Left colon (tissue), 2 donors: ENCODE measurements at places on chromosomes 5 and 9. TPM values are rescaled to one million over a fixed set of nuclear protein-coding genes. Genes with fewer than 3 reads are reported as not detected.

DNA sequence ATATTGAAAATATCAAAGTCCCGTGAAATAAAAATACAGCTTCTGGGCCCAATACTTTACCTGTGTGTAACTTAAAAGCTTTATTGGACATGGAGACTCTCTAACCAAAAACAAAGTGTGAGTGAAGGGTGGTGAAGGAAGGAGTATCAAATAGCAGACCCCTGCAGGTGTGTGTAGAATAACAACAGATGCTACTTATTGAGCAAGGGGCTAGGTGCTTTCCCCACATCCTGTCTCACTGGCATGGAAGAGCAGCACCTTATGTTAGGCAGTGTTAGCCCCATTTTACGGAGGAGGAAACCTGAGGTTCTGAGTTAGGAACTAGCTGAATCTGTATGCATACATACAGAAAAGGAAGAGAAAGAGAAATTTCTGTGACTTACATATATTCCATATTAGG is 21.8 kb downstream of the SLIT3 start:
- DNase-seq: no peak

DNA sequence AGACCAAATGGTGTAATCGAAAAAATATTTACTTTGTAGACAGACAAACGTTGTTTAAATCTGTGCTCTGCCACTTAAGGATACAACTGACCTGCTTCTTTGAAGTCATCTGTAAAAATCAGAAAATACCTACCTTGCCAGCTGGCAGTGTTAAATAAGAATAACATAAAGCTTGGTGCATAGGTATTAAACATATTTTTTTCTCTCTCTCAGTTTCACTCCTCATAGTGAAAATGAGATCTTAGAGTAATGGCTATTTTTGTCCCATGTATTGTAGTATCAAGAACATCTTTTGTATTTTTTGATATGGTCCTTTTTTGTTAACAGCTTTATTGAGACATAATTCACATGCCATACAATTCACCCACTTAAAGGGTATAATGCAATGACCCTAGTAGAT is 17.9 kb upstream of the RANBP17 start:
- DNase-seq: no peak

DNA sequence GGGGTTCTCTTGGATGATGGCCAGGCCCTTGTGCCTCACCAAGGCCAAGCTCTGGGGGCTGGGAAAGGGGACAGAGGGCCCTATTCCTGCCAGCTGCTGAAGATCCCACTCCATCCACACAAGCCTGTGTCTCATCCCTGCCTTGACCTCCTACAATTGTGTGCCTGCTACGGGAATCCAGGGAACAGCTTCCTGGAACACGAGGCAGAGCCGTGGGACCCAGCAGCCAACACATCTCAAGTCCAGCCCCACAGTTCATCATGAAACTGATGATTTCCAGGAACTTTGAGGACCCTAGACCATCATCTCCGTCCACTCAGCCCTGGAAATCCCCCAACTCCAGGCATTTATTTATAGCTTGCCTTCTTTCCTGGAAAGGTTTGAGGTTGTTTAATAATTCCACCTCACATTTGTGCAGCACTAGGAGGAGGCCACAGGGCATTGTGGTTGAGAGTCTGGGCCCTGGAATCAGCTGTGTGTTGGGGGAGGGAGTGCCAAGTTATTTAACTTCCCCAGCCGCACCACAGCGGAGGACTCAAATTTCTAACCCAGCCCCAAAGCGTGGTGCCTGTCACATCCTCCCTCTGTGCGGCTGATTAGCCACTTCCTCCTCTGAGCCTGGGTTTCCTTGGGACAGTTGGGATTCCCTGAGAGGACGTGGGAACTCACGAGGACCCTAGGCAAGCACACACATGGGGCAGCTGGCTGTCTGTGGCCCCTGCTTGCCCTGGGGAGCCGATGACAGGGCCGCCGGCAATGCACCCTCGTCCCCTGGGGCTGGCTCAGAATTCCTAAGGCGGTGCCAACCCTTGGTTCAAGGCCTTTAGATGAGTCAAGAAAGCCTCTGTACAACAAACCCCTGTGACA is 58.2 kb upstream of the GGTA1 start:
- DNase-seq: peak; percentile 29

GRCh38 chr9:76926846-76927245 is 20.9 kb upstream of the PRUNE2 start:
- no peak for DNase-seq

GRCh38 chr9:112689161-112689740 is 28.7 kb downstream of the INIP start:
- DNase-seq: no peak

GRCh38 chr5:165031371-165031770 is 1526.0 kb downstream of the MAT2B start:
- no peak for DNase-seq

GRCh38 chr9:110971705-110972104 is 66.6 kb downstream of the LPAR1 start:
- DNase-seq: no peak

JAKMIP2 gene
- 1.1 TPM for total RNA-seq

DNA sequence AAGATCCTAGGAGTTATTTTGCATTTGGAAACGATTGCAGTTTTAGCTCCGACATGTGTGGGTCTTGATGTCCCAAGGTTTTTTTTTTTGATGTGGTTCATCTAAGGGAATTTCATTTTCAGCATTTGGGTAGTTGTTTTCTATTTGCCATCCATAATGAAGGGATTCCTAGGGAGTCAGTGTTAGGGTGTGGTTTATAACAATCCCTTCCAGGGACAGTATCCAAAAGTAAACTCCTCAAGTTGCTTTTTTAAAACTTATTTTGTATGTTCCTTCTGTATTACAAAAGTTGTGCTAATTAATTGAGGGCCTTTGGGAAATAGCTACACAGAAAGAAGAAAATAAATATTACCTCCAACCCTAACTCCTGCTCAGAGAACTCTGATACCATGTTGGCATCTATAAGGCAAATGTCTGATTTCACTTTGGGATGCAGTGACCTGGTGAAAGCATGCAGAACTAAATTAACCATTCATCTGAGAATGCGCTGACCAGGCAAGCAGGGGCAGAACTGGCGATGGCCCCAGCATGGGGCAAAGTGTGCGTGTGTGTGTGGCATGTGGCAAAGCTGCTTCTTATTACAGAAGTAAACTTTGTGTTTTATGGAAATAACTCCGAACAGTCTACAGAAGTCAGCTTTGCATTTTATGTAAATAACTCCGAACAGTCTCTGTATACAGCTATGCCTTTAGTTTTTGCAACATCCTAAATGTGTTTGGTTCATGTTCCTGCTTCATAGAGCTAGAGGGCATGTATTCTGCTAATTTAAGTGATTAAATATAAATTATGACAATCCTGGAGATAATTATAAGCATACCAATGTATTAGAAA is 237.2 kb downstream of the TRPM3 start:
- no peak for DNase-seq

DNA sequence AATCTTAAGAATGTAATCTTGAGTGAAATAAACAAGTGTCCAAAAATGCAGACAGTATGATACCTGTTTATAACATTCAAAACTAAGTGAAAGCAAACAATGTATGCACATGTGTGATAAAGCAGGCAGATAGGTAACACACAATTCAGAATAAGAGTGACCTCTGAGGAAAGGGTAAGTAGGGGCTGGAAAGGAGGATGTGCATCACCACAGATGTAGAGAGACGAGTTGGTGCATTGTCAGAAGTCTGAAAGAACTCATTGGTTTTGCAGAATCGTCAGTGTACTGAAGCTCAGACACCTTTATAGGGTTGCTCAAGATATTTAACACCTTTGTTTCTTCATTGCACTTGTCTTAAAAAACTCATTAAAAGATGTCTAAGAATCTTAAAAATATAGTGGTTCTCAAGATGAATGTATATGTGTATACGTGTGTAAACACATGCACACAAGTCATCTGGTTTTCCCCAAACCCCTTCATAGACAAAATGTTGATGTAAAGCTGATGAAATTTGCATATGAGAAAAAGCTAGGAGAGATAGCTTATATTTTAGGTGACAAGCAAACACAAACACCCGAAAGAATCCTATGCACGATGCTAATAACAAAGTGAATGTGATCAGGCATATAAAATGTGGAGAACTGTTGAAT is 197.6 kb upstream of the MEF2C start:
- DNase-seq: no peak

DNA sequence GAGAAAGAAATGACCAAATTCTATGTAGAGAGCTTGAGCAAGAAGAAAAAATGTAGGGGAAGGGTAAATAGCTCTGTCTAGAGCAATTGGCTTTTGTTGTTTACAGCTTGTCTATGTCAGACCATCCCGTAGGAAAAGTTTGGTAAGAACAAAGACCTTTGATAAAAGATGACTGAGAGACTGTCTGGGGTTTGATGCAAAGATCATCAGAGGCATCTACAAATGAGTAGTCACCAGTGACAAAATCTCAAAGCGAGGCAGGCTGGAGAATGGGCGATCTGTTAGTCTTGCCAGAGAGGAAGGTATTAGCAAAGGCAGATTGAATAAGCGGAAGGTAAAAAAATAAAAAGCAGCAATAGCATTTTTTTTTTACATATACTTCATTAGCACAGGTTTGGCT is 125.0 kb upstream of the RASGRF2 start:
- no peak for DNase-seq

DNA sequence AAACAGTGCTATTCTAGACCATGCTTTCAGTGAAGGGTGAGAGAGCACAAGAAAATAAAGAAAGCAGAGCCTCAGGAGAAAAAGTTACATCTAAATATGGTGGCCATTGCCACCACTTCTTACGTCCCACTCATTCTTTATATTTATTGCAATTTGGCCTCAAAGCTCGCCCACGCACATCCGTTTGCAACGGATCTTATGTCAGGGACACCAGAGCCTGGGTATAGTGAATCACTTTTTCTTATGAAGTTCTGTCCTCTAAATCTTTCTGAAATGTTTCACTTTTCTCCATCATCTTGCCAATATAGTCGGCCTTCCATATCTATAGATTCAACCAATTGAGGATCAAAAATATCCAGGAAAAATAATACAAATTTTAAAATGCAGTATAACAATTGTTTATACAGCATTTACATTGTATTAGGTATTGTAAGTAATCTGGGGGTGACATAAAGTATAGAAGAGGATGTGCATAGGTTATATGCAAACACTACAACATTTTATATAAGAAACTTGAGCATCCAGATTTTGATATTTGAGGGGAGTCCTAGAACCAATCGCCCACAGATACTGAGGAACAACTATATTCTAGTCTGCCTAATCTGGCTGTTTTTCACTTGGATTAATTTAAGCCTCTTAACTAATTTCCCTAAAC is 35.2 kb downstream of the GOLPH3 start:
- no peak for DNase-seq

DNA sequence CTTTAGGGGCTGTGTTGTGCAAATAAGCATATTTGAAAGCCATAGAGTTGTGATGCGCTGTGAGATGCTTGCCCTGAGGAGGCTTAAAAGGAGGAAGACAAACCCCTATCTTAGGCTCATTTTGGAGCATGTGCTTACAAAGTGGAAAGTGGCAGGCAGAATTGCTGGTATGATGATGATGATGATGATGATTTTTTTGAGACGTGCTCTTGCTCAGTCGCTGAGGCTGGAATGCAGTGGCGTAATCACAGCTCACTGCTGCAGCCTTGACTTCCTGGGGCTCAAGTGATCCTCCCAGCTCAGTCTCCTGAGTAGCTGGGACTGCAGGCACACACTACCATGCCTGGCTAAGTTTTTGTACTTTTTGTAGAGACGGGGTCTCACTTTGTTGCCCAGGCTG is 1.7 kb downstream of the CNOT8 start:
- DNase-seq: no peak

DNA sequence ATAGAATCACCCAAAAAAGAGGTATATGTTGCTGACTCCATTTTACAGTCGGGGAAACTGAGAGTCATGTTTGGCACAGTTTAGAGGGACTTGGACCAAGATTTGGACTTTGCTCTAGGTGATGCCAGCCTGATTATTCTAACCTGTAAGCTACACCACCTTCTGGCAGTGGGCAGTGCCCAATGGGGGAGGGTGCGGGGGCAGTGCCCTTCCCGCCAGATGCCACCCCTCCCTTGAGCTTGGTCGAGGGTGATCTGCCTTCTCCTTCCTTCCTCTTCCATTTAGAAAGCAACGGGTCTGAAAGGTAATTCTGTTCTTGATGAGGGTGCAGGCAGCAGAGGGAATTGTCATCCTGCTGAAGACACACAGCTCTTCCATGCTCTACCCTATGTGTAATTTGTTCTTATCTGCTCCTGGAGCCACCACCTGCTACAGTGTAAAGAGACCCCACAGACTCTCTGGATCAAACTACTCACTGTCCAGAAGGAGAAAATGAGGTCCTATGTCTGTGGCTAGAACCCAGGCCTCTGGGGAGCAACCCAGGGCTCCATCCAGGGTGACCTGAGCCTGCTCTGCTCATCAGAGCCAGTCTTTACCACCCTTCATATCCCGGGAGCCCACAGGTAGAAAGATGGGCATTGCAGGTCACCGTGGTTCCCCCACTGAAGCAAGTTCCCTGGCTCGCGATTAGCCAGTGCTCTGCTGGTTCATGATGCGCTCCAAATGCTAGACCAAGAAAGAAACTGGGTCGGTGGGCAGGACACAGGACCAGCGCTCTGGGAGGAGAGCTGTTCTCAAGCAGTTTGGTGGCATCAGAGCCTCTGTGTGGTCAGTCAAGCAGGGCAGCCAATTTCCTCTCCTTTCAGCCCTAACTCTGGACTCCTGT is 156.2 kb downstream of the RGS3 start:
- no peak for DNase-seq

GRCh38 chr9:93048566-93049448 is 9.7 kb upstream of the SUSD3 start:
- no peak for DNase-seq

- DNase-seq: no peak
Observed at GRCh38 chr9:33740075-33740474, 55.3 kb upstream of the PRSS3 start.

MLANA gene
- total RNA-seq: not detected

SPINK7 gene
- total RNA-seq: not detected

GRCh38 chr5:154836225-154836624 is 14.2 kb downstream of the FAXDC2 start:
- no peak for DNase-seq

ADAM19 gene
- total RNA-seq: 9.1 TPM

GRCh38 chr5:142492781-142493281 is 168.0 kb upstream of the SPRY4 start:
- no peak for DNase-seq

DNA sequence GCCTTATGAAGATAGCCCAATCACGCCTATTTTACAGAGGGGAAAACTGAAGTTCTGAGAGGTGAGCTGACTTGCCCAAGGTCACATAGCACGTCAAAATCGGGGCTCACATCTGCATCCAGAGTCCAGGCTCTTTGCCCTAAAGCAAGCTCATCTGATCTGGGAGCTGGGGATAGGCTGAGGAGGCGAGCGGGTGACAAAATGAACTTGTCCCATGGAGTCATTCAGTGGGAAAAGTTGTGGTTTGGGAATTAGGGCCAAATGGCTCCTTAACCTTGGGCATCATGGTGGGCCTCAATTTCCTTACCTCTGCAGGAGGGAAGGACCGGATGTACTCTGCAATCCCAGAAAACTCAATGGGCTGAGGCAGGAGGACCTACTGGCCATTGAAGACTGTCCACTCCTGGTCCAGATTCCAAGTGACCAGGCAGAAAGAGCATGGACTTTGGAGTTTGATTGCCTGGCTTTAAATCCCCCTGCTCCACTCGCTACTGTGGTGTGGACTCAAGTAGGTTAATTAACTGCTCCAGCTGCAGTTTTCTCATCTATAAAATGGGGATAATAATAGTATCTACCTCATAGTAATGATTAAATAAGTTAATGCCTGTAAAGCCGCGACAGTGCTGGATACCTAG is 160.4 kb downstream of the RGS3 start:
- no peak for DNase-seq
